Activated T-cell treated with anti-CD3 and anti-CD28 coated beads for 1 hour (primary cell): ENCODE measurements at places on chromosomes 6 and 20.

GRCh38 chr6:14732844-14733757 is 512.8 kb upstream of the JARID2 start:
- DNase-seq, result peak; percentile 19

GRCh38 chr6:34745277-34746103 is 11.8 kb upstream of the SNRPC start:
- DNase-seq, result no peak

GRCh38 chr20:18624948-18625347 is 37.1 kb downstream of the DTD1 start:
- DNase-seq, result no peak

DNA sequence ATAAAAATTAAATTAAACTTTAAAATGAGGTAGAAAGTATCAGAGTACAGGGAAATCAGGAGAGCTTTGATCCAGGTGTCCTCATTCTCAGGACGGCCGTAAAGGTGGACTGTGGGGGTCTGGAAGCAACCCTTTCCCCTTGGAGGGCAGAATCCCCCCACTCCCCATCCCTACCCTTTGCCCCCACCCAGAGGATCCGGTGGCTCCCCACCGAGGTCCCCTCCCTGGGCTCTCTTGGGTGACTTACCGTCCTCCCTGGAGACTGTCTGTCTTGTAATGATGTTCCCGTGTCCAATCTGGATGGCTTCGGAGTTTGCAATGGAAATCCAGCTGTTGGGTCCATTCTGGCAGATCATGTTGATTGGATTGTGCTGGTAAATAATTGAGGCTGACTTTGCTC is 7.3 kb downstream of the ZBP1 start:
- no peak for DNase-seq

DNA sequence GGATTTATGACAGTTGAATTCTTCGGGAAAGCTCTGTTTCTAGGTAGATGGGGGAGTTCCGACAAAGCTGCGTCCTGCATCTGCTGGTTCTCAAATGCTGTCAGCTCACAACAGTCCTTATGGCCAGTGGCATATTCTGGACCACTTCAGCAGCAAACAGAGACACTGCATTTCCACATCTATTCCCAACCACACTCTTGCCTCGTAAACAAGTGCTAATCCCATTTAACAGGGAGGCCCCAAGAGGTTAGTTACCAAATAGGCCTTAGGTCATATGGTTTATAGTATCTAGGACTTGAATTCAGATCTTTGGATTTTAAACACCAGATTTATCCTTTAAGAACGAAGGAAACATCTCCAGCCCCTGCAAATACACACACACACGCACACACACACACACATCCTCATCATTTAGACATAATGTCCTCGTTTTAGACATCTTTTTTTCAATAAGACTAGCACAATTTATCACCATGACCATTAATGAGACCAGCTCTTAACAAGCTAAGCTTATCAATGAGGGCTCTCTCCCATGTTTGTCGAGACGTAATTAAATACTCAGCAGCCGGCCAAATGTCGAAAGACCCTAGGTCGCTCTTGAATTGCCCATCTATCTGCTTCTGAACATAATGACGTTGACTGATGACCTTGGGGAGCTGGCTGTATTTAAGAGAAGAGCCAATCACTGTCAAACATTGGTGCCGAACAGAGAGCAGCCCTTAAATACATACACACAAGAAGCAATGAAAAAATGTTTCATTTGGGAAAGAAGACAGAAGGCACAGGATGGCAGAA is 84.5 kb downstream of the PSMG4 start:
- DNase-seq, result no peak

DNA sequence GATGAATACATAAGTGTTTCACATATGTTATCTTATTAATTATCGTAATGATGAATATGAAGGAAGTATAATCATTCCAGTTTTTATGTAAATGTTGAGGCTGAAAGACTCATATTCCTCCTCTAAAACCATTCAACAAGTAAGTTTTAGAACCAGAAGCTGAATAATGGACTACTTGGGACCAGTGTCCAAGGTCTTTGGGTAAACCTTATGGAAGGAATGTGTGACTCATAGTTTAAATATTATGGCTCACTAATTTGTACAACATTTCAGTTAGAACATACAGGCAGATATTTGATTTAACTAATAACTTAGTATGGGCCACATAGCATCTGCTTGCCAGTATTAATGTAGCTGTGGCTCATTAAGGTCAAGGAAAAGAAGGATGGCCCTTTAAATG is 209.6 kb downstream of the TFAP2B start:
- DNase-seq, result no peak

DNA sequence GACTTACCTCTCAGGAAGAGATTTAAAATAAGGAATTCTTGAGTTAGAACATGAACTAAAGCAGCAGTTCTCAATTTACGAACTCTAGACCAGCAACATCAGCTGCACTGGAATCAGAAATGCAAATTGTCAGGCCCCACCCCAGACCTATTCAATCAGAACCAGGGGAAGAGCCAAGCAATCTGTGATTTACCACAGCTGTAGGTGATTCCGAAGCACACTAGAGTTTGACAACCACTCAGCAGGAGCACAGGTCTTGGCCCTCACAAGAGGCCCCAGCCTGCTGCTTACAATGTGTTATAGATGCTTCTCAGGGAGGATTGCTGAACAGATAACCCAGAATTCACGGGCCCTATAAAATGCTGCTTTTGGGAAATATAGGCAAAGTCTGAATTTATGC is 279.2 kb downstream of the PTPRK start:
- DNase-seq, result no peak

GRCh38 chr6:17869753-17870050 is 117.7 kb downstream of the KIF13A start:
- no peak for DNase-seq

DNA sequence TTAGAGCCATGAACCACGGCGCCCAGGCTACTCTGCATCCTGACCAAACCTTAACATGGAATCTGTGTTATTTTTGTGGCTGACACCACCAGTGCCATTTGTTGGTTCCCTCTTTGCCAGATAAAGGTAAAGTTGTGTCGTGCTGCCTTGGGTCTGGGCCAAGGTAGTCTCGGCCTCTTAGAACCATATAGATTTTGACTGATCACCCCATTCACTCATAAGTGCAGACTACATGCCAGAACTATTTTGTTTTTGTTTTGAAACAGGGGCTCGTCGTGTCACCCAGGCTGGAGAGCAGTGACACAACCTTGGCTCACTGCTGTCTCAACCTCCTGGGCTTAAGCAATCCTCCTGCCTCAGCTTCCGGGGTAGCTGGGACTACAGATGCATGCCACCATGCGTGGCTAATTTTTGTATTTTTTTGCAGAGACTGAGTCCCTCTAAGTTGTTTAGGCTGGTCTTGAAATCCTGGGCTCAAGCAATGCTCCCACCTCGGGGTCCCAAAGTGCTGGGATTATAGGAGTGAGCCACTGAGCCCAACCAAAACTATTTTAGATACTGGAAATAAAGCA is 19.2 kb upstream of the RIPOR3 start:
- DNase-seq, result no peak

DNA sequence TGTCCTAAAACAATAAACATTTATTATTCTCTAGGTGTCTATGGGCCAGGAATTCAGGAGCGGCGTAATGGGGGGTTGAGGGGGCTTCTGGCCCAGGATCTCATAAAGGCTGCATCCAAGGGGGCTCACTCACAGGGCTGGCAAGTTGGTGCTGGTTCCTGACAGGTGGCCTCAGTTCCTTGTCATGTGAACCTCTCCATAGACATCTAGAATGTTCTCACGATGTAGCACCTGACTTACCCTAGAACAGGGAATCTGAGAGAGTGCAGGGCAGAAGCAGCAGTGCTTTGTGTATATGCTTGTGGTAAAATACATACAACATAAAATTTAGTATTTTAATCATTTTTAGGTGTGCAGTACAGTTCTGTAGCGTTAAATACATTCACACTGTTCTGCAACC is 57.1 kb downstream of the PHF20 start:
- DNase-seq, result no peak

DNA sequence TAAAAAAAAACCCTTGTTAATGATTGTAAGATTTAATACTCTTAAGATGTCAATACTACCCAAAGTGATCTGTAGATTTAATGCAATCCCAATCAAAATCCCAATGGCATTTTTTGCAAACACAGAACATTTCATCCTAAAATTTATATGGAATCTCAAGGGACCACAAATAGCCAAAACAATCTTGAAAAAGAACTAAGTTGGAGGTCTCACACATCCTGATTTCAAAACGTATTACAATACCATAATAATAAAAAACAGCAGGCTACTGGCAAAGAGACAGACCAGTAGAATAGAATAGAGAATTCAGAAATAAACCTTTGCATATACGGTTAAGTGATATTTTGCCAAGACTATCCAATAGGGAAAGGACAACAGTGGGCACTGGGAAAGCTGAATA is 331.9 kb upstream of the JARID2 start:
- DNase-seq, result no peak

- no peak for DNase-seq
Observed at GRCh38 chr20:37841389-37841788, 61.5 kb upstream of the VSTM2L start.

DNA sequence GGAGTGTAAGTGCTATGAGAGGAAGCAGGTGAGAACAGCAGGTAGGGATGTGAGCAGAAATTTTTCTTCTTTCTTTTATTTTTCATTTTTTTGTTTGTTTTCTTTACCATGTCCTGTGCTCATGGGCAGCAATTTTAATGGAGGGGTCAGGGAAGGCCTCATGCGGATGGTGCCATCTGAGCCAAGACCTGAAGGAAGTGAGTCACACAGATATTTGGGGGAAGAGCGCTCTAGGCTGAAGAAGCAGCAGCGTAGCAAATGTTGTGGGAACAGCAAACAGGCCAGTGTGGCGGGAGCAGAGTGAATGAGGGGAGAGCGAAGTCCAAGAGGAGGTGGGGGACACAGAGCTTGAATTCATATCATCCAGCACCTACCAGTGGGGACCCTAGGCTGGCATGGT is 12.7 kb downstream of the SPDEF start:
- no peak for DNase-seq

GRCh38 chr6:135902756-135903331 is 51.3 kb downstream of the PDE7B start:
- DNase-seq, result no peak

DNA sequence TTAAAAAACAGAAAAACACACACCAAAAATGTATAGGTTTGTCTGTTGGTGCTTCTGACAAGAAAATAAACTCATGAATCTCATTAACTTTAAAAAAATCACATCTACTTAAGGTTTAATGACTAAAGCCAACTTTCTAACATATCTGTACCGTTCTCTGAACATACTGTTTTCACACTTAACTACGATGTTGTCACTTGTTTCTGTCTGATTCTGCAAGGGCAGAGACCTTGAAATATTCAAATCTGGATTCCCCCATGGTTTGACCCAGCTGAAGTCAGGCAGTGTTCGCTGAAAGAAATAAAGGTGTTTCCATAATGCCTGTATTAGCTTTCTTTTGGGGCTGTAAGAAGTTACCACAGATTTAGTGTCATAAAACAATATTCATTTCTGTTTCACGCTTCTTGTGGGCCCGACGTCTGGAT is 2.7 kb upstream of the ASXL1 start:
- DNase-seq, result no peak

DNA sequence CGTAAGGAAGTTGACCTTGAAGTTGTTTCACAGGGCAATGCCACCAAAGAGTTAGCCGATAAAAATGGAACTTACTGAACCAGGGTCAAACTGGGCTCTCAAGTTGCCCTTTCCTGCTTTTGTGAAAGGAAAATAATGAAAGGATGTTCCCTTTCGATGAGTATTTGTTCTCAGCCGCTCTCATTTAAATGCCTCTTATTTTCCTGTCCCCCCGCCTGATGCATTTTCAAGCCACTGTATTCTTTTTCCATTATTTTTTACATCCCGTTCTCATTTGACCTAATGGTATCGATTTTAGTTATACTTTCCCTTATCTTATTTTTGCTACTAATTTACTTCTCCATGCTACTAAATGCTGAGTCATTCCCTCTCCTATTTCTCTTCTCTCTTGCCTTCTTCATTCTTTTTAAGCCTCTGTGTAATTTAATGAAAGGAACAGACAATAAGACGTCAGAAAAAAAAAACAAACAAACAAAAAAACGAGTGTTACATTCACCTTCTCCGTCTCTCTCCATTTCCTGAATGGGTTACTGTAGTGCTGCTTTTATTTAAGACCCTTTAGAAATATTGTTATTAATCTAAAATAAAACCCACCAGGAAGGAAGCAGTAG is 655 bp upstream of the NDUFAF4 start:
- DNase-seq, result no peak

GRCh38 chr6:11144393-11144851 is 32.9 kb upstream of the ERVFRD-1 start:
- DNase-seq, result peak; percentile 57
